Renal cortex interstitium (tissue), 15 donors: ENCODE measurements at places on chromosomes 11 and 22.

GRCh38 chr11:111510311-111510710 lies 1.9 kb downstream of the BTG4 start:
- no peak for DNase-seq

GRCh38 chr11:6084587-6084986 lies 22.9 kb upstream of the OR56B4 start:
- DNase-seq = no peak

GRCh38 chr11:65066805-65067291 lies 8.5 kb upstream of the NAALADL1 start:
- DNase-seq = no peak

DNA sequence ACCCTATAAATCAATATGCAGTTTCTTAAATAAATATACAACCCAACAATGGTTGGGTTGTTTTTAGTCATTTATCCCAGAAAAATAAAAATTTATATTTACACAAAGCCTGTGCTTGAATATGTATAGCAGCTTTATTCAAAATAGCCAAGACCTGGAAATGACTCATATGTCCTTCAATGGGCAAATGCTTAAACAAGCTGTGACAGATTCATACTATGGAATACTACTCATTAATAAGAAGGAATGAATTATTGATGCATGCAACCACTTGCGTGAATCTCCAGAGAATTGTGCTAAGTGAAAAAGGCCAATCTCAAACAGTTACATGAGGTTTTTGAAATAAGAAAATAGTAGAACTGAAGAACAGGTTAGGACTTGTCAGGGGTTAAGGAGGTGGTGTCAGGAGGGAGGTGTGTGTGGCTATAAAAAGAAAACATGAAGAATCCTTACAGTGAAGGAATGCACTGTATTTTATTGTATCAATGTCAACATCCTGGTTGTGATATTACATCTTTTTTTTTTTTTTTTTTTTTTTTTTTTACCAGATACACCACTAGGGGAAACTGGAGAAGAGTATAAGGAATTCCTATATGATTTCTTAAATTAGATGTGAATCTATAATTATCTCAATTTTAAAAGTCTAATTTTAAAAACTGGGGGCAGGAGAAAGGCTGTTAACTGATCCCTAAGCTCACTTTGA lies 82.4 kb upstream of the CD44 start:
- DNase-seq = no peak

DNA sequence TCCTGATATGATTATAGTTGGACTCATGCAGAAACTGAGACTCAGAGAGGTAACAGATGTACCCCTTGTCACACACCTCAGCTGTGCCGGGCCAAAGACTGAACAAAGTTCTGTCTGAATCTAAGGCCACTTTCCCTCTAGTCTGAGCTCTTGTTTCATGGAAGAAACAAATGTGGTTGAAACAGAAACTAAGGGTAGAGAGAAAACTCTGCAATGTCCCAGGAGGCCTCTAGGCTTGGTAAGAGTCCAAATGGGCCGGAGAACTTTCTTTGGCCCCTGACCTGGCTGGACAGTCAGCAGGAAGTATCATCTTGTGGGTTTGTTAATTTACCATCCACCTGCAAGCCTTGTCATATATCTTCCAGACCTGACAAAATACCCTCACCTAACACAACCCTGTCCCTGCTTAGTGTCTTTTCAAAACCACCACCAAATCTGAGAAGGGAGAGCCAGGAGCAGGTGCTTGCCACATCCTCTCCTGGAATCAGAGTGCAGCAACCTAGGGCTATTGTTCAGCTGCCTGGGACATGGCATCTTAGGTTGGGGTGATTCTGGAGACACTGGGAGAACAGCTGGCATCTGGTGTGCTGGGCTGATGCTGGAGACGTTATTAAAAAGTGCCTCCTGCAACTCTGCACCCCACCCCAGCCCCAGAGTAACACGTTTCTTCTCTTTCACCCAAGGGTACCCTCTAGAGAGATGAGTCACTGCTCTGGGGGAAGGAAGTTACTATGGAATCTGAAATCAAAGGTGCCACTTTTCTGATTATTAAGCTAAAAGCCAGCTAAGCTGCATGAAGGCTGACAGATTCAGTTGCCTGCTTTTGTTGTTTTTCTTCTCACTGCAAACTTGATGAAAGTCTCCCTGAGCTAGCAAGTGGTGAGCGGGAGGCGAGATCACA lies 126.3 kb upstream of the TIMP3 start:
- DNase-seq = no peak

DNA sequence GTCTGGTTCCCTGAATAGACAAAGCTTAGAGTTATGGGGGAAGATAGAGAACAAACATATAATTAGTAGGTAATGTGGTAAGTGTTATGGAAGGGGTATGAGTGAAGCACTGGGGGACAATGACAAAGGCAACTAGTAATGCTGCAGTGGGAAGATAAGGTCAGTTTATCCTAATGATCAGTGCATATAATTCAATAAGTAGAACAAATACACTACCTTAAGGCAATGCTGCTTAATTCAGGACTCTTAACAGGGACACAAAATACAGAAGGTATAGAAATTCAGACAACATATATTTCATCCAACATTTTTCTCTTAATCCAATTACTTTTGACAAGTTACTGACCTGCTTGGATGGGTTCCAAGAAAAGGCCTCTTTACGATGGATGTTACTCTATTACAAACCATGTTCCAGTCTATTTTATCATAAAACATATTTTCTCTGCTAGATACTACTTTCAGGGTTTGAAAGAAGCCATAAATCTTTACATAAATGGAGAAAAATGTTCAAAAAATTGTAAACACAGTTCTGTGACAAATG lies 1186.2 kb downstream of the LRRC4C start:
- DNase-seq = no peak

DNA sequence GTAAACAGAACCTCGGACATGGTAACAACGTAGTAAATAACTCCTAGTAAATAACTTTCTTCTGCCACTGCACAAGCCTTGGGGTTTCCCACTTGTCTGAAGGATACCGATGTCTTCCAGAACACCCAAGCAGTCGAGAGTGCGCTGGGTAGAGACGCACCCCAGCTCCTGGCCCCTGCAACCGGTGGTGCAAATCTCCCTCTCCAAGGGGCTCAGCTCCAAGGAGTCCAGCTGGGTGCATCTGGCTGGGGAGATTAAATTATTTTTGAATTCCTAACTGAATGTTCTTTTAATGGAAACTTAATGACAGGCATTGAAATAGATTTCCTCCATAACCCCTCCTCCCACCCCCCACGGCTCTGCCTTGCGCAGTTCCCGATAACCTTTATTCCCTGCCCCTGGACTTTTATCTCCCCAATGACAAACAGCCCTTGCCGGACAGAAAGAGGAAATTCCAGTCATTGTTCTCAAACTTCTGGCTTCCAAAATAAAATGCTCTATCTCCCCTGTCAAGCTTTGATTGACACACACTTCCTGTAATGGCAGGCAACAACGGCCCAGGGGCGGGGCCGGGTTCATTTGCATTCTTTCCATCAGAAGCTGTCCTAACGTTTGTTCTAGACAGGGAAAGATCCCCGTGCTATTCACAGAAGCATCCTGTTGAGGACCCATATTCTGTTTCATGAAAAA lies 31.2 kb downstream of the KCNJ1 start:
- peak; percentile 49 for DNase-seq
